ENCODE measurements at places on chromosomes 5 and 9.

GRCh38 chr5:172806897-172807672 lies 27.0 kb upstream of the ERGIC1 start:
- DNase-seq = peak; percentile 57

- DNase-seq = no peak
Measured at GRCh38 chr9:80410106-80410505, 838.3 kb downstream of the TLE4 start.

DNA sequence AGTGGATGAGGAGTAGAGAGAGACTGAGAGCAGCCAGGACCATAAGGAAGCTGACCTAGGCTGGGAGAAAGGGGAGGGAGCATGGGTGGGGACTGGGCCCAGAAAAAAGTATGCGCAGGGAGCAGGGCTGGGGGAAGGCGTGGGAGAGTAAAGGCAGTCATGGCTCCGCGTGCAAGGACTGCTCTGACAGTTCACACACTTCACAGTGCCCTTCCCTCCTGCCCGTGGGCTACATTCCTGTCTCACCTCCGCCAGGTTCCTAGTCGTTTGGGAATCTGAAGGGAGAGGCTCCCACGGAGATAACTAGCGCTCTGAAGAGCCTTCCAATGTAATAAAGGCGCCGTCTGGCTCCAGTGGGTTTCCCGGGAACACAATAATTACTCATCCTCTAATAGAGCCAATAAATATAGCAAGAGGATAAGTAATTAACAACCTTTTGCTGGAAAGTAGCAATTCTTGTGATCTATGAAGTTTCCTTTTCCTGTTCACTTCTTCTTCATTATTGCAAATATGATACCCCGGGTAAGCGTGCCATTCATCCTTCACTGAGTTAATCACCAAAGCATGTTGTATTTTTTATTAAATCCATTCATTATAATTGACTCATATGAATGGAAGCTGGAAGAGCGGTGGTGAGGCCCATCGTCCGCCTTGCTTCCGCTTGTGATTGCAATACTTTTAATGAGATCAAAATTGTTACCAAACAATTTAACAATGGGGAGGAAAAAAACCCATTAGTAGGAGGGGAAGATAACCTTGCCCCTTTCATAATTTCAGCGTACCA lies 39.3 kb downstream of the TTLL11 start:
- DNase-seq = no peak

DNA sequence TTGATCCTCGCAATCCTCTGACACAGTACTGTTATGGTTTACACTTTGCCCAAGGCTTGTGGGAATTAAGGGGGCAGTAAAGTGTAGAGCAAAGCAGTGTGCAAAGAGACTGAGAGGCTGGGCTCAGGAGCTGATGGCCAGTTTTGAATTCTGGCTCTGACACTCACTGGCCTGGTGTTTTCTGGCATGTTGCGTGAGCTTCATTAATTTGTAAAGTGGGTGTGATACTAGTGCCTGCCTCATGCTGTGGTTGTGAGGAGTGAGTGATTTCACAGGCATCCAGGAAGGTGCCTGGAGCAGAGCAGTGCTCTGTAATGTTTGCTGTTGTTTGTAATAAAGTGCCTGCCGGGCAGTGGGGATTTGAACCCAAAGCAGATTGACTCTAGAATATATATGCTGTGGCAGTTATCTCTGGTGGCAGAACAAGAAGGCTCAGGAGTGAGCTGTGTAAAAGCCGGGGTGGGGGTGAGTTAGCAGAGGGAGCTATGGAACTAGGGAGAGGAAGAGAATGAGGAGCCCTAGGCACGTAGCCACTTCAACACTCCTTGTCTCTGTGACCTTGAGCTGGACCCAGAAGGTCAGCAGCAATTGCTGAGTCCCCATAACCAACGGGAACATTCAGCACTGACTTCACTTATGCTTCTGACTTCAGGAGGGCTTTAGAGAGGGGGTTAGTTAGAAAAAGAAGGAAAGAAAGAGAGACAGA lies 108.5 kb downstream of the DOCK2 start:
- DNase-seq = no peak

DNA sequence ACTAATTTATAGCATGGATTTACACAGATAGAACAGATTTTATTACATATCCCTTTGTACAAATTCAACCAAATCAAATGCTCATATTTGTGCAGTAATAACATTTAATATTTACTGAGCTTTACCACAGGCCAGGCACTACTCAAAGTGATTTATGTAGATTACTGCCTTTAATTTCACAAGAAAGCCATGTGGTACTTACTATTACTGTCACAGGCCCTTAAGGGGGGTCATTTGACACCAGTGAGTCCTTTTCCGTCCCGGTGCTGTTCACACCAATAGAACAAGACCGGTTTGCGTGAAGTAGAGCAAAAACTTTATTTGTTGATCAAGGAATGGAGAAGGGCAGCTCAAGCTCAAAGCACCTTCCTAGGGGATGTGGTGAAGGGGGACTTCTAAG lies 308.5 kb upstream of the KCNN2 start:
- no peak for DNase-seq

GRCh38 chr9:112849363-112849922 lies 41.2 kb downstream of the SLC46A2 start:
- DNase-seq = no peak

DNA sequence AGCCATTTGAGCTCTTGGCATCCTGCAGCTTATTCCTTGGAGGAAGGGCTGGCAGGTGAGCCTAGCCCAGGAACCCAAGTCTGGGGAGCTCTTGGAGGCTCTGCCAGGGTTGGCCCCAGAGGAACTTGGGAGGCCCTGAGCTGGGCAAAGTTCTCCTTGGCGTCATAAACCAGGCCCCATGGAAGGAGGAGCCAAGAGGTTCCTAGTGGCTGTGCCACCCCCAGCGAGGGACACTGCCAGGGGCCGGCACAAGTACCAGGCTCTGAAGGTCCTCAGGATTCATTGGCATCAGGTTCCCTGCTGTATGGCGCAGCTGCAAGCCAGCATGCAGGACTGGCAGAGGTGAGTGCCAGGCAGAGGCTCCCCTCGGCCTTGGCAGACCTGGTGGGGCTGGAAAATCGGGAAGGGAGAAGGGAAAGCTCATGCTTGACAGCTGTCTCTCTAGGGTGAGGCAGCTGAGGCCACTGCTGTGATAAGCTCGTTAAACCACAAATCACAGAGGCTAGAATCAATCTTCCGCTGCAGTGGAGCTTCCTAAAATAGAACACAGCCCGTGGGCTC lies 54.6 kb upstream of the SYNPO start:
- no peak for DNase-seq

DNA sequence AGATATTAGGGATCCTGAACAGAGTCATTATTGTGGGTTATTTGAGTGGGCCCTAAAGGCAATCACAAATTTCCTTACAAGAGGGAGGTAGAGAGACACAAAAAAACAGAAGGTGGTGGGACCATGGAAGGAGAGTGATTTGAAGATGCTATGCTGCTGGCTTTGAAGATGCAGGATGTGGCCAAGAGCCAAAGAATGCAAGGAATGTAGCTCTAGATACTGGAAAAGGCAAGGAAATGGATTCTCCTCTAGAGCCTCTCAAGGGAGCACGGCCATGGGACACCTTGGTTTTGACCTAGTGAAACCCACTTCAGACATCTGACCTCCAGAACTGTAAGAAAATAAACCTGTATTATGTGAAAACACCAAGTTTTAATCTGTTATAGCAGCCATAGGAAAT lies 53.8 kb downstream of the TTC39B start:
- no peak for DNase-seq

DNA sequence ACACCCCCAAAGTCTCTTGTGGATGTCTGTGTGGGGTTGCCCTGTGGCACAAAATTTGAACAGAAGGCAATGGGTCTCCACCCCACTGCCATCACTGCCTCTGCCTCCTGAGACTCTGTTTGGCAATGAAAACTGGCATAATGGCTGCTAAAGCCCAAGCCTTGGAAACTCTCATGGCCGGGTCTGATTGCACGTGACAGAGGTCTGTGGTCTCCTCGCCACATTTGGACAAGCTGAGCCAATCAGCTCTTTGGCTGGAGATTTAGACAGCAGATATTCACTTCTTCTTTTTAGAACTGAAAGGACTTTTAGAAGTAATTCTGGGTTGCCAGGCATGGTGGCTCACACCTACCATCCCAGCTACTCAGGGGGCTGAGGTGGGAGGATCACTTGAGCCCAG lies 5.5 kb downstream of the GGTA1 start:
- no peak for DNase-seq

- no peak for DNase-seq
Measured at GRCh38 chr5:10678244-10678643, 82.8 kb downstream of the DAP start.

DNA sequence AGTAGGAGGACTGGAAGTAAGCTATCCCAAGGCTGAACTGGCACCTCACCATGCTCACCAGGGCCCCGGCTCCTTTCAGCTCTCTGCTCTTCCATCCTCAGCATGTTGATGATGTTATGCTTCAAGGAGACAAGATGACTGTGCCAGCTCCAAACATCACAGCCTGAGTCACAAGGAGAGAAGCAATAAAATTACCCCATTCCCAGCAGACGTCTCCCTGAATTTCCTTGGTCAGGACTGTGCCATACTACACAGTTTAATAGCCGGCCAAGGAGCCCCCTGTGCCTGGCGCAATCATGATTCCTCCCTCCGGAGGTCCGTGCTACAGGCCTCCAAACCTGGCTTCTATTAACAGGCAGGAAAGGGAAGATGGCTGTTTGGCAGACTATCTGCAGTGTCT lies 51.2 kb upstream of the ROR2 start:
- DNase-seq = no peak

GRCh38 chr9:131361202-131361833 lies 32.6 kb upstream of the PRRC2B start:
- DNase-seq = no peak

DNA sequence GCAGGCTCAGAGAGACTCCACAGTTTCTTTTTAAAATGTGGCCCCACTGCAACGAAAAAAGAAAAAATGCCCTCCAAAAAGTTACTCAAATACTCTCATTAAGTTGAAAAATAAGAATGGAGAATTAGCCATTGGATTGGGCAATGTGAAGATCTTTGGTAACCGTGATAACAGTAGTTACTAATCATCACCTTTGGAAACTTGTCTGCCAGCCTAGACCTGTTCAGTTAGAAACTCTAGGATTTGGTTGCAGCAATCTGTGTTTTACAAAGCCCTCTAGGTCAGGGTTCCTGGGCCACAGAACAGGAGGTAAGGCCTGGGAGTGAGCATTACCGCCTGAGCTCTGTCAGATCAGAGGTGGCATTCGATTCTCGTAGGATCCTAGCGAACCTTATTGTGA lies 34.2 kb downstream of the VPS13A start:
- DNase-seq = no peak

GRCh38 chr9:126411225-126411947 lies 84.8 kb downstream of the MVB12B start:
- no peak for DNase-seq

DNA sequence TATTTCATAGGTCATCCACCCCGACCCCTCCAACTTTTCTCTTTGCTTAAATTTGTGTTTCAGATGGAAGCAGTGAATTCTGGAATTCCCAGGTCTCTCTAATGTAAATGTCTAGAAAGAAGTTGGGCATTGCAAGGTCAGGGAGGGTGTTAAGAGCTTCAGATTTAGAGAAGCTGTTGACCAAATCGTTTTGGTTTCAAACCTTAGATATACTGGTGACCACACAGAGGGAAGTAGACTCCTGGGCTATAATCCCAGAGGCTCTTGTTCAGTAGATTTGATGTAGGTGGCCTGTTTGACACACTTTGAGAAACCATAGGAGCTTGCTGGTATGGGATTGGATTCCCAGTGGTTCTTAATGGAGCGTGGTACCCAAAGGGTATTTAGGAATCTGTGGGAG lies 137.3 kb upstream of the KLF9 start:
- DNase-seq = no peak

- no peak for DNase-seq
Measured at GRCh38 chr9:112411626-112412027, 31.7 kb downstream of the HSDL2 start.

GRCh38 chr5:122126177-122126755 lies 3.1 kb upstream of the ZNF474 start:
- no peak for DNase-seq

DNA sequence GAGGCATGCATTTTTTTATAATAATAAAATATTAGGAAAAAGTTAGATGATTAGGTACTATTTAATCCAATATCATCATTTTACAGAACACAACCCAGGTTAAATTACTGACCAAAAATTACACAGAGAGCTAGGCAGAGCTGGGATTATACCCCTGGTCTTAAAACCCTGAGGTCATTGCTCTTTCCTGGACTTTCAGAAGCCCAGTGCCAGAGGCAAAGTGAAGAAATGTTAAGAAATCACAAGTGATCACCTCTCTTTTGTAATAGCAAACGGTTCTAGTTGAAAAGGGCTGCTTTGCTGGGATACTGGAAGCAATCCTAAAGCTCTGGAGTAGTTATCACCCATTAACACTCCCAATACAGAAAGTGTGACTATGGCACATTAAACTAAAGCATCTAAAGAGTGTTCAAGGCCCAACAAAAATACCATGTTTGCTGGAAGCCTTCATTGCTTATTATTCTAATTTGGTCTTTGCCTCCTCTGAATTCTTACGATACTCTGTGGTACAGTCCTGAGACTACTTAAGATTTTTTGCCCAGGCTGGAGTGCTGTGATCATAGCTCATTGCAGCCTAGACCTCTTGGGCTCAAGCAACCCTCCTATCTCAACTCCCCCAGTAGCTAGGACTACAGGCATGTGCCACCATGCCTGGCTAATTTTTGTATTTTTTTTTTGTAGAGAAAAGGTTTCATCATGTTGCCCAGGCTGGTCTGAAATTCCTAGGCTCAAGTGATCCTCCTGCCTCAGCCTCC lies 575.9 kb downstream of the RAB3C start:
- no peak for DNase-seq

DNA sequence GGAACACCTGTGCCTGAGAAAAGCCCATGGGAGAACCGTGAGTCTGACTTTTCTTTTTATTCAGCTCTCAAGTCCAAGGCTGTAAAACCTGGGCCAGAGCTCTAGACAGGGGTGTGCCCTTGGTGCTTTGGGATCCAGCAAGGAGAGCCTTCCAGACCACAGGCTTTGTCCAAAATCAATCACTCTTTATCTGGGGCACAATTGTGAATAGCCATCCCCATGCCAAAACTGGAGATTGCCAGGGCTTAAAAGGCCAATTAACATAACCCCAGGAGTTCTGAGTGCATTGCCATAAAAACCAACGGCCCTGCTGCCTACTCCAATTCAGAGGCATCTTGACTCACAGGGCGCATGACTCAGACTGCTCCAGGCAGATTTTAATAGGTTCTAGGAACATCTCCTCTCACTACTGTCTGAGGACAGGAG lies 391.8 kb downstream of the ARHGEF28 start:
- no peak for DNase-seq

DNA sequence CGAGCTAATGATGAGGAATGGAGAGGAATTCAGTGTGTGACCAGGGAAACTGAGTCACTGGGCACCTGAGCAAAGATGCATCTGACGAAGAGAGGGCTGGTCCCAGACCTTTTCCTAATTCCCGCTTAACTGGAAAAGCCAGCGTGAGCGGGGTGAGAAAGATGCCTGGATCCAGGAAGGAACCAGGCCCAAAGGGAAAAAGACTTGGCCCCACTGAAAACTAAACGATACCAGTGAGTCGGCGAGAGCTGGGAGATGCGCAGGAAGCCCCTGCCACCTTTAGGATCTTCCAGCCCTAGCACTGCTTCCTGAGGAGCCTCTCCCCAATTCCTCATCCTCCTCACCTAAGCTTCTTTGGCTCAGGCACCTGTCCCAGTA lies 499 bp upstream of the FCHSD1 start:
- DNase-seq = no peak

All from stimulated activated CD8-positive, alpha-beta memory T cell treated with anti-CD3 and anti-CD28 coated beads, Interleukin-4, amount 100 ng/mL, for 1 hour (primary cell).